LHCN-M2 (cell line): ENCODE measurements at places on chromosomes 2 and 18. TPM values are rescaled to one million over a fixed set of nuclear protein-coding genes. Genes with fewer than 3 reads are reported as not detected.

TMEFF2 gene
- 64.1 and 72.6 TPM in 2 replicates for total RNA-seq

SERPINB10 gene
- total RNA-seq, result not detected in 2 replicates

KCNF1 gene
- total RNA-seq, result 0.19 and 0.29 TPM in 2 replicates

MZT2B gene
- total RNA-seq, result 157 and 161 TPM in 2 replicates

LYG1 gene
- 0.26 and 0.86 TPM in 2 replicates for total RNA-seq

NT5C1B gene
- not detected in 2 replicates for total RNA-seq

TNFAIP6 gene
- 20.3 and 21.3 TPM in 2 replicates for total RNA-seq

DLGAP1 gene
- 0.06 and 0.46 TPM in 2 replicates for total RNA-seq

STAMBP gene
- total RNA-seq, result 1,102 and 1,126 TPM in 2 replicates

ASXL3 gene
- under 0.01 TPM in 1 of 2 replicates, not detected in the other for total RNA-seq

SNORC gene
- total RNA-seq, result 0.32 and 0.52 TPM in 2 replicates

ACOXL gene
- total RNA-seq, result not detected in 2 replicates

STPG4 gene
- total RNA-seq, result 0.17 and 0.19 TPM in 2 replicates

GKN1 gene
- not detected in 2 replicates for total RNA-seq

HOXD13 gene
- total RNA-seq, result not detected in 2 replicates

SCYGR7 gene
- not detected in 2 replicates for total RNA-seq

RGPD4 gene
- not detected in 2 replicates for total RNA-seq

CROCC2 gene
- total RNA-seq, result under 0.01 TPM in 1 of 2 replicates, not detected in the other

IL36B gene
- total RNA-seq, result not detected in 2 replicates

TCF7L1 gene
- total RNA-seq, result 0.46 and 1.1 TPM in 2 replicates

ARL4C gene
- 17.1 and 19.6 TPM in 2 replicates for total RNA-seq

NAT8 gene
- not detected in 2 replicates for total RNA-seq

CAPN14 gene
- total RNA-seq, result under 0.01 and 0.06 TPM in 2 replicates

CCDC178 gene
- not detected in 2 replicates for total RNA-seq

CRYBA2 gene
- not detected in 2 replicates for total RNA-seq

FAM124B gene
- 0.06 TPM in 1 of 2 replicates, not detected in the other for total RNA-seq

C2orf92 gene
- total RNA-seq, result 0.80 and 0.83 TPM in 2 replicates

IL1R2 gene
- total RNA-seq, result 0.26 TPM in 1 of 2 replicates, not detected in the other

ZNF385B gene
- total RNA-seq, result 0.13 and 0.17 TPM in 2 replicates

EPB41L3 gene
- under 0.01 TPM in 1 of 2 replicates, not detected in the other for total RNA-seq

TRPM8 gene
- total RNA-seq, result 0.80 and 0.90 TPM in 2 replicates

IL1A gene
- not detected in 2 replicates for total RNA-seq

ERFE gene
- total RNA-seq, result 24.2 and 25.6 TPM in 2 replicates

RAX gene
- not detected in 2 replicates for total RNA-seq

CRACDL gene
- not detected in 2 replicates for total RNA-seq

SH3YL1 gene
- 24.0 and 30.5 TPM in 2 replicates for total RNA-seq

TSGA10 gene
- 1.5 and 2.5 TPM in 2 replicates for total RNA-seq

GALNT3 gene
- total RNA-seq, result 1.5 and 2.6 TPM in 2 replicates

IAH1 gene
- 61.2 and 69.3 TPM in 2 replicates for total RNA-seq

AQP12B gene
- total RNA-seq, result not detected in 2 replicates

TDRD15 gene
- not detected in 2 replicates for total RNA-seq
